ENCODE measurements at places on chromosomes 1 and 21. TPM values are rescaled to one million over a fixed set of nuclear protein-coding genes. Genes with fewer than 3 reads are reported as not detected.

S100A13 gene
- polyA plus RNA-seq: 1.3 TPM

RNU1-3 gene
- not detected for polyA plus RNA-seq

RHOU gene
- polyA plus RNA-seq: 2.3 TPM

DNAI4 gene
- polyA plus RNA-seq: 0.77 TPM

IVL gene
- not detected for polyA plus RNA-seq

USH2A gene
- not detected for polyA plus RNA-seq

KRTCAP2 gene
- polyA plus RNA-seq: 576 TPM

SLC35F3 gene
- 0.21 TPM for polyA plus RNA-seq

SYTL1 gene
- polyA plus RNA-seq: 124 TPM

RIMS3 gene
- polyA plus RNA-seq: 5.4 TPM

TENT5C gene
- polyA plus RNA-seq: 12.6 TPM

DEDD gene
- polyA plus RNA-seq: 30.0 TPM

ESPN gene
- polyA plus RNA-seq: 0.48 TPM

GADD45A gene
- 9.8 TPM for polyA plus RNA-seq

ADSS2 gene
- 34.3 TPM for polyA plus RNA-seq

NOS1AP gene
- polyA plus RNA-seq: not detected

LCE1C gene
- not detected for polyA plus RNA-seq

LCE1B gene
- not detected for polyA plus RNA-seq

CFHR3 gene
- not detected for polyA plus RNA-seq

TAS1R3 gene
- polyA plus RNA-seq: 0.28 TPM

EIF4G3 gene
- polyA plus RNA-seq: 13.0 TPM

TNNI3K gene
- polyA plus RNA-seq: 0.38 TPM
